ENCODE measurements at places on chromosomes 7 and 10.

GRCh38 chr10:75497997-75498883 is 66.8 kb downstream of the LRMDA start:
- DNase-seq, result no peak
- H3K27ac ChIP-seq, result no peak overlapping the region
- no peak overlapping the region for H3K4me3 ChIP-seq

GRCh38 chr7:45970454-45970853 is 49.4 kb upstream of the IGFBP3 start:
- H3K4me3 ChIP-seq, result no peak overlapping the region
- no peaks in the 10 kb centered on the region for H3K4me1 ChIP-seq
- no peaks in the 10 kb centered on the region for H3K36me3 ChIP-seq
- no peak overlapping the region for H3K27ac ChIP-seq
- H3K27me3 ChIP-seq, result no peaks in the 10 kb centered on the region

DNA sequence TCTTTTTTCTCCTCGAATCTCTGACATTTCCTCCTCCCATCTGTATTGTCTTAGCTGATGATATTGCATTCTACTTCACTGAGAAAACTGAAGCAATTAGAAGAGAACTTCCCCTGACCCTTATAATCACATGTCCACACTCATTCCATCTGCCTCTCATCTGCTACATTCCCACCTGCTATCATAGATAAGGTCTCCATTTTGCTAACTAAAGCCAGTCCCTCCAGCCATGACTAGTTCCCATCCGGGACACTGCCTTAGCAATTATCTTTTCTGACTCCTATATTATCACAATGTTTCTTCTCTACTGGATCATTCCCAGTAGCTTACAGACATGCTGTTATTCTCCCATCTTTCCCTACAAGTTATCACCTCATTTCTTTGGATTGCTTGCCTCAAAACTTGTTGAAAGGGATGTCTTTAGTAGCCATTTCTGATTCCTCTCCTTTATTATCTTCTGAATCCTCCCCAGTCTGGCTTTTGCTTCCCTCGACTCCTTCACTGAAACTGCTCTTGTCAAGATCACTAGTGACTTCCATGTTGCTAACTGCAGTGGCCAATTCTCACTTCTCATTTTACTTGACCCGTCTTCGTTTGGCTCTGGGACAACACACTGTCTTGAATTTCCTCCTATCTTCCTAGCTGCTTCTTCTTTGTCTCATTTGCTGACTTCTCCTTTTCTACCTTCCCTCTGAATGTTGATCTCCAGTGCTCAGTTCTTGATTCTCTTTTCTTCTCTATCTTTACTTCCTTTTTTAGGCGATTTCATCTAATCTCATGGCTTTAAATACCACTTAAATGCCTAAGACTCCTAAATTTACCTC is 35.9 kb downstream of the FZD1 start:
- no peak overlapping the region for H3K4me3 ChIP-seq
- no peaks in the 10 kb centered on the region for H3K27me3 ChIP-seq
- DNase-seq, result no peak

DNA sequence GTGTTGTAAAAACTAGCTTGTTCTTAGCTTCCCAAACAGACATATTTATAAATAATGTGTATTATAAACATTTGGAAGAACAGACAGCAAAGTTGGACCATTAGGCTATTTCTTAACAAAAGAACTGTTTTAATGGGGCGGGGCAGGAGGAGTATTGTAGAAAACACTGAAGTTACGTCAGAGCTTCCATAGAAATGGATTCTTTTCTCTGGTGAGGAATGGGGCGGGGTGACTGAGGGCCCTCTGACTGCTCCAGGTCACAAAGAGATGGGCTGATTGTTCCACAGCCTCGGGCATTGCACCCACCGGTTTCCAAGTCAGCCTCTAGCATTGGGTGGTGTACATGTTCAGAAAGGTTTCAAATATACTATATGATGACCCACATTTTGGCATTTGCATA is 36.8 kb upstream of the ADAM12 start:
- no peak for DNase-seq
- H3K4me3 ChIP-seq, result no peak overlapping the region
- peaks cover 7% of the 10 kb centered on the region for H3K4me1 ChIP-seq
- H3K27ac ChIP-seq, result no peak overlapping the region
- H3K36me3 ChIP-seq, result no peaks in the 10 kb centered on the region
- no peaks in the 10 kb centered on the region for H3K27me3 ChIP-seq

DNA sequence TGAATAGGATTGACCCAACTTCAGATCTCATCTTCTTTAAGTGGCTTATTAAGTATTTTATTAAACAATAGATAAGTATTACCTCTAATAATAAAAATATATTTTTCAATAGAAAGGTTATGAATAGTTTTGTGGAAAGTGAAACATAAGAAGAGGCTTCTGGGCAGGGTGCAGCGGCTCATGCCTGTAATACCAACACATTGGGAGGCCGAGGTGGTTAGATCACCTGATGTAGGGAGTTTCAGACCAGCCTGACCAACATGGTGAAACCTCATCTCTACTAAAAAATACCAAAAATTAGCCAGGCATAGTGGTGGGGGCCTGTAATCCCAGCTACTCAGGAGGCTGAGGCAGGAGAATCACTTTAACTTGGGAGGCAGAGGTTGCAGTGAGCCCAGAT is 26.5 kb downstream of the GPR85 start:
- H3K27me3 ChIP-seq, result no peaks in the 10 kb centered on the region
- H3K4me3 ChIP-seq, result no peak overlapping the region
- H3K4me1 ChIP-seq, result no peaks in the 10 kb centered on the region
- DNase-seq, result no peak
- no peak overlapping the region for H3K27ac ChIP-seq

- no peak overlapping the region for H3K27ac ChIP-seq
- no peak overlapping the region for H3K4me3 ChIP-seq
- DNase-seq, result no peak
- no peaks in the 10 kb centered on the region for H3K27me3 ChIP-seq
- H3K4me1 ChIP-seq, result no peaks in the 10 kb centered on the region
Measured at GRCh38 chr7:26916336-26916735, 51.9 kb upstream of the SKAP2 start.

All from H1 (cell line).